ENCODE measurements at places on chromosomes 6 and 20.

- no peak for DNase-seq
Measured at GRCh38 chr20:12531626-12532025, 477.1 kb upstream of the SPTLC3 start.

DNA sequence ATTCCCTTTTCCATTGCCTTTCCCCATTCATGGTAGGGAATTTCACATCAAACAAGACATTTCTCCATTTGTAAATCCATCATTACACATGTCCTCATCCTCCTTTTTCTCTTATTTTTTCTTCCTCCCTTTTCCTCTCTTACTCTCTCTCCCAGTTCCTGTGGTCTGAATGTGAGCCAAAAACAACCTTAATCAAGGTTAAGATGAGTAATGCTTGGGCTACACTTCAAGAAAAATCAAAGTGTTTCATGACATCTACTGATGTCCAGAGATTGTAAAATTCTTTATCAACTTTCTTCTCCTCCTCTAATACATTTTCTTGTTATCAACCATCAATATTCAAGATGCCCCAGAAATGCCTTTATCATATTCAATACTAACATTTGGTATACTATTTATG is 208.0 kb upstream of the PRND start:
- no peak for DNase-seq

DNA sequence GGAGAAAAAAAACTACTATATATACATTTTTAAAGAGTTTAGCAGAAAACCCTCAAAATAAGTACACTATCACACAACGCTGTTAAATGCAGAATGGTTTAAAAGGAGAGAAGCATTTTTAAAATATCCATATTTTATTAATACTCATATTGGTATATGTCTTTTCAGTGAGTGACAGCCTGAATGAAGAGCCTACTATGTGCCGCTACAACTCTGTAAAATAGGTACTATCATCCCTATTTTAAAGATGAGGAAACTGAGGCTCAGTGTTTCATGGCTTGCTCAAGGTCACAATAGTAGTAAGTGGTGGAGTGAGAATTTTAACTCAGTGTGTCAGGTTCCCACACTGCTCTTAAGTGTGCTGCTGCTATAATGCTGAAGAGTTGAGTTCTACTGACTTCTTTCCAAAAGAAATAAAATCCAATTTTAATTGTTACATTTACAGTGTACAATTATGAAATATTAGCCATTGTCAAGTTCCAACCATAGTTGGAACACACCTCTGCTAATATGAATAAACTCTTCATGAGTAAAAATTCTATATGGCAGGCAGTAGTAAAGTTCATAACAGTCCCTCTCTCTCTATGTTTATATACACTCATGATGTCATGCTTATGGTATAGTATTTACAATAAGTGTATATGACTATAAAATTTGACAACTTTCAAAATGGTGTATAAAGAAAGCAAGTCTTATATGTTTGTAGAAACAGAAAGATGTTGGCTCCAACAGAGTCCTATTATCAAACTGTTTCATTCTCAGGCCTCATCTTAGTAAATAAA is 3.1 kb downstream of the FAM184A start:
- no peak for DNase-seq

DNA sequence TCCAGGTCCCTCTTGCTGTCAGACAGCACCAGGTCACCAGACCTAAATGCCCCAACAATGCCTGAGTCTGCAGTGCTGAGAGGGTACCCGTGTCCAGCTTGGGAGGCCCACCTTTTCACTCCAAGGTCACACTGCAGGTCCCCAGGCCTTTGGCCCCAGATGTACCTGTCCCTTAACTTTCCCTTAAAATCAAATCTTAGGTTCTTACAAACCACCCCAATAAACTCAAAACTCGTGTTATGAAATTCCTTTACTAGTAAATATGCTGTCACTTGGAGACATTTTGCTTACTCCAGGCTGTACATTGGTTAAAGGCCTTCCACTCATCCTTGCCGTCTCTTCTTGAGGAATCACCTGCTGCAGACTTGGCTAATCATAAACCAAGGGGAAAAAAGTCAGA is 165.7 kb upstream of the RREB1 start:
- DNase-seq = no peak

GRCh38 chr6:138673346-138674014 is 100.1 kb upstream of the CCDC28A start:
- DNase-seq = no peak

DNA sequence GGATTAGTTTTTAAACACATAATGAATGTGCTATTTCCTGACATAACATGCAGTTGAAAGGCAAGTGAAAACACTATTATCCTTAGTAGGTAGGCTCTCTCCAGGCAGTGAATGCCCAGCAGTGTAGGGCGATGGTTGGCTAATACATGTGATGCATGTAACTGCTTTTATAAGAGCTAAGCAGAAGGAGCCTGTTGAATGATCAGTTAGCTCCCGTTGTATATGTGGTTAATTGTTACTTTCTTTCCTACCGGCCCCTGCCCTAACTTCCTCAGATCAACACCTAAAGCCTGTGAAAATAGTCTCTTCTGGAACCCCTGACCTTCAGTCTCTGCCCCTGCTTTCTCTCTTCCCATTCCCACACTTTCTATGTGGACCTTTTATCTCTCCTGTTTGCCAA is 10.5 kb downstream of the SOX4 start:
- no peak for DNase-seq

- DNase-seq = no peak
Measured at GRCh38 chr6:55014321-55015088, 159.8 kb upstream of the HCRTR2 start.

DNA sequence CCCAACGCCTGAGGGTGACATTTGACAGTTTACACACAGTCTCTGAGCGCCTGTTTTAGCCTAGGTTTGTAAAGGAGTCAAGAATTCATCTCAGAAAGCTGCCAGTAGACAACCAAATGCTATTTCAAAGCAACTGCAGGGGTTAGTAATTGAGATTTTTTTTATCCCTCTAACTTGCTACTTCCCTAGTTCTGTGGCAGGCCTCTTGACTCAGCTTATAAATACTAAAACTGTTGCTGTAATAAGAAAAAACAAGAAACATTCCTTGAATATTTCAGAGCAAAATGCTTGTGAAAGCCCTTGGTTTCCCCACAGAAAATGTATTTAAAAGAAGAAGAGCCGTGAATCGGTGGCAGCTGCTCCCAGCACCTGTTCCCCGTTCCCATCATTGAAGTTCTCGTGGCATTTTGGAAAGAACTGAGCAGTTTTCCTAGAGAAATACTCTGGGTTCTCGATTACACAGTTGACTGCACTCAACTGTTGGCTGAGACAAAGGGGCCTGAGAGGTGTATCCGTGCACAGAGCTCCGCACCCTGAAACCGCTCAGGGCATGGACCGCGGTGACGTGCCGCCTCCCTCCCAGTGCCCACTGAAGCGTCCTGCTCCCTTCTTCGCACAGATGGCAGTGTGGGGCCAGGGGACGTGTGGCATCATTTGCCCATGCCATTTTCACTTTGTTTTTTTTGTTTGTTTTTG is 20.9 kb downstream of the DLL1 start:
- DNase-seq = no peak

DNA sequence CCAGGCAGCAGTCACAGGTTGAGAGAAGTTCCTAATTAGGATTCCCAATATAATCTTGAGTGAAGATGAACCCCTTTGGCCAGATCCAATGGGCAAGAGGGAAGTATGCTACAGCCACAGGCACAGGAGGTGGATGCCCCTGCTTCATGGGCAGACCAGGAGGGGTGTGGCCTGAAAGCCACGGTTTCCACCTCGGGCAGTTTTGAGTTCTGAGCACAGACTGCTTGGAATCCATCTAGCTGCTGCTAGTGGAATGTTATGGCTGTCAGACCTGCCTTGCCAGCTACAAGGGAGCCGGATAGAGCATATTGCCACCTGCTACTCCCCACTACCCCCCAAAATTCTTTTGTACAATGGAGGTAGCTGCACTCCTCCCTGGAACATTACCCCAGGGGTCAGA is 672.9 kb downstream of the HACE1 start:
- no peak for DNase-seq

- no peak for DNase-seq
Measured at GRCh38 chr6:71393471-71393870, 104.9 kb downstream of the OGFRL1 start.

DNA sequence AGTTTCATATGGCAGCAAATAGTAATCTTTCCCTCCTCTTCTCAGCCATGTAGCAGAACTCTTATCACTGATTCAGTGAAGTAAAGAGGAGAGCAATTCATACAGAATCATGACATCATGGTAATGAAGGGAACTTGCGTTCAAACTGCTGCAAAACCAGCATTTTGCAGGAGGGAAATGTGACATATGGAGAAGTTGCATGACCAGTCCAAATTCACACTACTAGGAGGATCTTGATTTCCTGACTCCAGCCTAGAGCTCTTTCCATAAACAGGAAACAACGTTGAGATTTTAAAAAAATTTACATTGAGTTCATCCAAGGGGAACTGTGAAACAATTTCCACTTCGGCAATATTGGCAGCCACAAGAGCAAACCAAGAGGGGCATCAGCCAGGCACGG is 63.8 kb downstream of the MBOAT1 start:
- DNase-seq = no peak

DNA sequence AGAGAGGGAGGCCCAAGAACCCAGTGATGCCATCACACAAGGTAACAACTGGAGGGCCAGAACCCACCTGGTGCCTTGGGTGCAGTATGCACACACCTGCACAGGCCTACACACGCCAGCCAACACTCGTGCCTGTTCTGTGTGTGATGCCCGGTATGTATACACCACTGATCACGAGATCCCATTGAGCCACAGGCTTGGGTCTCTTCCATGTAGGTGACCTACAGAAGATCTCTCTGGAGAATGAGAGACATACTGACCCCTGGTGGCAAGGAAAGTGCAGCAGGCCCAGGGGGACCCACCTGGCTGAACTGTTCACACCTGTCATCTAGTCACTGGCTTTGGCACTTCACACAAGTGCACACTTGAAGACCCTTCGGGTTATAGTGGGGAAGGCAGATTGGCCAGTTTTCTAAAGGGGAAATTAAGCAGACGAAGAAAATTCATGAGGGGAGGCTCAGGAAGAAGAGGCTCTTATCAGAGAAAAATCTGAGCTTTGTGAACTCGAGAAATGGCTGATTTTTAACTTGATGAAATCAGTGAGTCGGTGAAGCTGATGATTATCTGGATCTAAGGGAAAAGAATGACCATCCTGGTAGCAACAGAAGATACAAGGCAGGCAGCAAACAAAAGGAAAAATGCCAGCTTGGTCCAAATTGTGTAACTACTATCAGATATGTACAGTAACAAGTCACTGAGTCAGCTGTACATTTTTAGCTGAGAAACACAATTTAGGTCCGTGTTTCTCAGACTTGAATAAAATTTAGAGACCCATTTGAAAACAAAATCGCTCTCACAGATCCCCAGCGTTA is 69.1 kb upstream of the PBOV1 start:
- no peak for DNase-seq

DNA sequence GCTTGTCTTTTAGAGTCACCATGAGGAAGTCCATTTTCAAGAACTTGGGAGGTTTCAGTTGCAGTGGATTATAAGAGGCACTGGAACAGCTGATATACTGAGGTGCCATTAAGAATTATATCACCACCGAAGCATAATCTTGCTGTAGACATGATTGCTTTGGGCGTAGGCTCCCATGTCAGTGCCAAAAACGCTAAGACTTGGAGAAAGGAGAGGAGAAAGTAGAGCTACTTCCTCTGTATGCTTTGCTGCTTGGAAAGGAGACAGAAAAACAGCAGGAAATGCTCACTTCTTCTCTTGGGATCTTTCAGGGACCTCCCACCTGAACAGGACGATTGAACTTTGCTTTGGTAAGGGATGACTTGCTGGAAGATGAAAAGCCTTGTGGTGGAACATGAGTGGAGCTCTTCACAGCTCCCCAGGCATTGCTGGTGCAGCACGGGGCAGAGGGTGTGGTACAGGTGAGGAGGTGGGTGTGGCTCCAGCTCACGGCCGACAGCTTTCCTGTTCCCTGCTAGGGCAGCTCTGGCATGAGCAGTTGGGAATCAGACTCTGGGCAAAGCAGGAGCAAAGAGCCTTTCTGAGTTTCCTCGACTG is 190.4 kb upstream of the JAG1 start:
- DNase-seq = no peak

- no peak for DNase-seq
Measured at GRCh38 chr6:98056955-98057354, 773.9 kb upstream of the MMS22L start.

DNA sequence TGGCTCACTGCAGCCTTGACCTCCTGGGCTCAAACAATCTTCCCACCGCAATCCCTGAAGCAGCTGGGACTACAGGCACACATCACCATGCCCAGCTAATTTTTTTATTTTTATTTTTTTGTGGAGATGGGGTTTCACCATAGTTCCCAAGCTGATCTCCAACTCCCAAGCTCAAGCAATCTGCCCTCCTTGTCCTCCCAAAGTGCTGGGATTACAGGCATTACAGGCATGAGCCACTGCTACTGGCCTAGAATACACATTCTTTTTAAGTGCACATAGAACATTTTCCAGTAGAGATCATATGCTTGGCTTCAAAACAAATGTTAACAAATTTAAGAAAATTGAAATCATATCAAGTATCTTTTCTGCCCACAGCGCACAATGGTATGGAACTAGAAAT is 176.8 kb upstream of the MARCKS start:
- no peak for DNase-seq

DNA sequence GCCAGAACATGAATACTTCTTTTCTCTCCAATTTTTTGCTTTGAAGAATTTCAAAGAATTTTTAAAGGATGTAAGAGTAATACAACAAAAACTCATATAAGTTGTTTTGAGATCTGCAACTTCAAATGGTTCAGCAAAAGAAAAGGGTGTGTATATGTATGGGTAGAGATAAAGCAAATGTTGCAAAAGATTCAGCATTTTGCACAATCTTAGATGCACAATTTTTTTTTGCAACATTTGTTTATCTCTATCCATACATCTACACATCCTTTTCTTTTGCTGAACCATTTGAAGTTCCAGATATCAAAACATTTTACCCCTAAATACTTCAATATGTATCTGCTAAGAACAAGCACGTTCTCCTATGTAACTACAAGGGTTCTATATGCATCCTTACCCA is 47.4 kb upstream of the FAM83C start:
- DNase-seq = no peak

GRCh38 chr6:11155589-11155988 is 44.1 kb upstream of the ERVFRD-1 start:
- no peak for DNase-seq

DNA sequence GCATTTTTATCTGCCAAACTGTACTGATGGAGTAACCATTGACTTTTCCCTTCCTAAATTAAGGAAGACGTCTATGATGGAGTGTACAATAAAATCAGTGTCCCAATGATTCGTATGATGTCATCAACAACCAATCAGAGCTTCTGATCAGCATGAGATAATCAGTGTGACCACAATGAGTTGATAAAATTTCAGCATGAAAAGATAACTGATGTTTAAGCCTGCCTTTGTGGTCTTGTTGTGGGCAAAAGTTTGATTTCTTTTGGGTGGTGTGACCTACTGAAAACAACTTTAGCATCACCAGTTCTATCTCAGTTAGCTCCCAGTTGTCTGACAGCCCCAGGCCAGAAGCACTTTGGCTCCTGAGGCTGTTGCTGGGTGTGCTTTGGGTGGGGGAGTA is 3.3 kb downstream of the PCIF1 start:
- DNase-seq = no peak

- no peak for DNase-seq
Measured at GRCh38 chr20:56382696-56383095, 9.3 kb downstream of the AURKA start.

Data from tibial artery (tissue), 4 donors.